Effector memory CD8-positive, alpha-beta T cell (primary cell): ENCODE measurements at places on chromosomes 5 and 9.

- DNase-seq = no peak
Observed at GRCh38 chr5:141319202-141319601, 1.4 kb downstream of the TAF7 start.

GRCh38 chr9:107485458-107486043 lies 4.0 kb downstream of the KLF4 start:
- DNase-seq = no peak

- peak; percentile 8 for DNase-seq
Observed at GRCh38 chr5:75611311-75612225, at the start of gene ANKDD1B. Gene ANKDD1B, plus strand, starts transcription at chr5:75611453. Its CDS starts 182 bp downstream, at chr5:75611635.

- DNase-seq = no peak
Observed at GRCh38 chr5:125190232-125191087, 444.0 kb upstream of the ZNF608 start.

DNA sequence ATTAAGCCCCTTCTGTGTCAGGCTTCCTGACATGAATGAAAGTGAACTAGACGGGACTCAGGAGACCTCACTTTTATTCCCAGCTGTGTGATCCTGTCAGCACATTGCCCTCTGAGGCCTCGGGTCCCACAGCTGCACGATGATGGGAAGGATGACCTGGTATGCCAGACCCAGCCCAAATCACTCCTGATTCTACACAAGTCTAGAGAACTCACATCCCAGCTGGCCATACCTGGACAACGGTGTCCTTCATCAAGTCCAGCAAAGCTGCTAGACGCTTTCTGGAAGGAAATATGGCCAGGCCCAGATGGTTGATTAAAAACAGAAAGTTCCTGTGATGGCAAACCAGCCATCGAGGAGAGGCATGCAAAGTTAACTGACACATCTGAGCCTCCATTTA lies 118.0 kb upstream of the FSTL4 start:
- DNase-seq = no peak

- DNase-seq = no peak
Observed at GRCh38 chr5:112339761-112340160, 79.3 kb downstream of the EPB41L4A start.

DNA sequence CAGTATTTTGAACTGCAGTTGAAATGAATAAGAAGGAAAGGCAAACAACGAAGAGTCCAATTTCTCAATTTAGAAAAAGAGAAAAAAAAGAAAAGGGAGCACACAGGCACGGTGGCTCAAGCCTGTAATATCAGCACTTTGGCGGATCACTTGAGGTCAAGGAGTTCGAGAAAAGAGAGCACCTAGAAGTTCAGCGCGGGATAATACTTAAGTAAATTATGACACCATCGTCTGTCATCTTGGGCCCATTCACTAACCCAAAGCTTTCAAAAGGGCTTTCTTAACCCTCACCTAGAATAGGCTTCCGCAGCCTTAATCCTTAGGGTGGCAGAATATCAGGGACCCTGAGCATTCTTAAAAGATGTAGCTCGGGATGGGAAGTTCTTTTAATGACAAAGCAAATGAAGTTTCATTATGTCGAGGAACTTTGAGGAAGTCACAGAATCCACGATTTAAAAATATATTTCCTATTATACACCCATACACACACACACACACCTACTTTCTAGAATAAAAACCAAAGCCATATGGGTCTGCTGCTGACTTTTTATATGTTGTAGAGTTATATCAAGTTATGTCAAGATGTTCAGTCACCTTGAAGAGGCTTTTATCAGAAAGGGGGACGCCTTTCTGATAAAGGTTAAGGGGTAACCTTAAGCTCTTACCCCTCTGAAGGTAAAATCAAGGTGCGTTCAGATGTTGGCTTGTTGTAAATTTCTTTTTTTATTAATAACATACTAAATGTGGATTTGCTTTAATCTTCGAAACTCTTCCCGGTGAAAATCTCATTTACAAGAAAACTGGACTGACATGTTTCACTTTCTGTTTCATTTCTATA lies 602 bp upstream of the CD274 start:
- DNase-seq = no peak

DNA sequence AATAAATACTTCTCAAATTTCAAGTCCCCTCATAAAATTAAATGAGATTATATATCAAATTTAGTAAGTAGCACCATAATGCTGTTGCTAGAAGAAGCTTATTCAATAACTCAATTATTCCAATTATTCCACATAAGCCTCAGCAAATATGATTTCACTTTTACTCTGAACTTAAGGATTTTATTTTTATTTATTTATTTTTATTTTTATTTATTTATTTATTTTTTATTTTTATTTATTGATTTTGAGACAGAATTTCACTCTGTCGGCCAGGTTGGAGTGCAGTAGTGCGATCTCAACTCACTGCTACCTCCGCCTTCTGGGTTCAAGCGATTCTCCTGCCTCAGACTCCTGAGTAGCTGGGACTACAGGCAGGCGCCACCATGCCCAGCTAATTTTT lies 1308.3 kb upstream of the CDH9 start:
- DNase-seq = no peak

DNA sequence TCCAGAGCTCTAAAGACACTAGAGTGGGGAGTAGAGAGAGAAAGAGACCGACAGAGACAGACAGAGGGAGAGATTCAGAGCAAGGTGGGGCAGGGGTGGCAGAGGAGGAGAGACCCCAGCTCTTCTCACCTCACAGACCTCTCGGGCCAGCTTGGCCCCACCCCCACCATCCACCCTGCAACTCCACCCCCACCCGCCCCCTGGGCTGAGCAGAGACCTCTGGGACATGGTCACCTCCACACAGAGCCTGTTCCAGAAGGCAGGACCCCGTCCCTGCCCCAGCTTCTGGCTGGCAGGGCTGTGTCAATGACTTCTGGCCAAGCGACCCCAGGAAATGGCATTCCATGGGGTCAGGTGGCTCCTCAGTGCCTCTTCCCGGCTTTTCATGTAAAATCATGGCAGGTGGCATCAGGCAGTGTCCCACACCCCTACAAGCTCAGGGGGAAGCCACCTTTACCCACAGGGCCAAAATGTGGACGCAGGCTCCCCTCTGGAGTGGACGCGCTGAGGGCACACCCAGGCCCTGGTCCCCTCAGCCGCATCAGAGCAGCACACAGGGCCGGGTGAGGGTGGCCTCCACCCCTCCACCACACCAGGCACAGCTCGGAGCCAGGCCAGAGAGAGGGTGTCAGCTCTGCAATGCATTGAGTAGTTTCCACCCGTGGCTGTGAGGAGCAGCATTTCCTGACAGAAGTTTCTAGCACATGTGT lies 131.2 kb upstream of the LPCAT1 start:
- no peak for DNase-seq
